Kidney epithelial cell (primary cell): ENCODE measurements at places on chromosomes 5 and 9. TPM values are rescaled to one million over a fixed set of nuclear protein-coding genes. Genes with fewer than 3 reads are reported as not detected.
A peak's percentile ranks its signal among the peaks of the same experiment; 100 is the strongest.

DNA sequence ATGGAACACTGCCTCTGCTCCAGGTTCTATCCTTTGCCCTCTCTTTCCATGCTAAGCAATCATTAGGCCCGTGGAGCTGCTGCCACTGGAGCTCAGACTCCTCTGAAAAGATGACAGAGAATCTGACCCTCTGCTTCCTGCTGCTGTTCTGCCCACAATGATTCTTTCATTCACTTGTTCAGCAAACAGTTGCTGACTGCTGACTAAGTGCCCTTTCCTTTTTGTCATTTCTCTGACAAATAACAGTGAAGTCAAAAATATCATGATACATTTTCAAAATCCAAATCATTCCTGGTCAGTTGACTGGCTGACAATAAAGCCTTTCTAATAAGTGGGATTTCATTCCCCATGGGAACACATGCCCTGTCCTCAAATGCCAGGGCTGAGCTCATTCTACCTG is 110.1 kb downstream of the SIL1 start:
- DNase-seq = no peak

DNA sequence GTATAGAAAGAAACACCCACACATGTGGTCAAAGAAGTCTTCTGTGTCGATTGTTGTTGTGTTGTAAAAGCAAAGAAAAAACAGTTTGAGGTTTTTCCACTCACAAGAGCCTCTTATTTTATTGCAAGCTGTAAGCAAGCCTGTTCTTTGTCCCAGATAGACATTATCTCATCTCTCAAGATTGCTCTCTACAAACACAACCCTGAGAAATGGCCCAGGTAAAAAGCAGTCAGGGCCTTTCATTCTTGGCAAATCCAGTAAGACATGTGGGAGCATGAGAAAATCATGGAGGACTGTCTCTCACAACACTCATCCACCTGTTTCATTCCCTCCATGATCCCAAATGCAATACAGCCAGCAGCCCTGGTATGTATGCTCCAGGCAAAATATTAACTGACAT is 286.6 kb upstream of the POU5F2 start:
- DNase-seq = peak; percentile 19

DNA sequence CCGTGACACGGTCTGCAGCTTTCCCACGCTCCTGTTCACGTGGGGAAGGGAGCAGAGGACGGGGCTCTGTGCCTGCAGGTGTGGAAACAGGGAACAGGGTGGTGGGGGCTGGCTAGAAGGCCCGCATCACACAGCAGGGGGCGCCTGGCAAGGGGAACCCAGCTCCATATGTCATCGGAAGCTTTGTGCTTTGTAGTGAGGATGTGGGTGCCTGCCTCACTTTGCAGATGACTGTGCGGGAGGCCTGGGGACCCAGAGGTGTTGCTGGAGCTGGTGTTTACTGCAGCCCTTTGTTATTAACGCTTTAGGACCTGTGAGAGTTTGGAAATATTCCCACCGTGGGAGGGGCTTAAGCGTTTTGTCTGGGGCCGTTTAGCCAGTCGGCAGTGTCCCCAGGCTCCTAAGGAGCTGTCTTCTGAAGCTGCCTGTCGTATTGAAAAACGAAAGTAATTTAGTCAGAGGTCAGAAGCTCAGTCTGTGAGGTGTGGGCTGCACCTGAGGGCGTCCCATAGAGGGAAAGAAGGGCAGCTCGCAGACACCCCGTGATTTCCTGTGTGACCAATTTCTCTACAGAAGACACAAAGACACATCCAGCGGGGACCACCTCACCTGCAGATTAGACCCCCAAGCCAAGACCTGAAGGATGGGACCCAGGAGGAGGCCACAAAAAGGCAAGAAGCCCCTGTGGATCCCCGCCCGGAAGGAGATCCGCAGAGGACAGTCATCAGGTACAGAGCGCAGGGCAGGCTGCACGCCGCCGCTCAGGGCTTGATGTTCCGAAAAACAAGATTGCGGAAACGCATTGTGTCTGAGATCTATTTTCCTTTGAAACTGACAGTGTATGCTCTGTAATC is 9.1 kb downstream of the MAN1B1 start:
- DNase-seq = no peak

DNA sequence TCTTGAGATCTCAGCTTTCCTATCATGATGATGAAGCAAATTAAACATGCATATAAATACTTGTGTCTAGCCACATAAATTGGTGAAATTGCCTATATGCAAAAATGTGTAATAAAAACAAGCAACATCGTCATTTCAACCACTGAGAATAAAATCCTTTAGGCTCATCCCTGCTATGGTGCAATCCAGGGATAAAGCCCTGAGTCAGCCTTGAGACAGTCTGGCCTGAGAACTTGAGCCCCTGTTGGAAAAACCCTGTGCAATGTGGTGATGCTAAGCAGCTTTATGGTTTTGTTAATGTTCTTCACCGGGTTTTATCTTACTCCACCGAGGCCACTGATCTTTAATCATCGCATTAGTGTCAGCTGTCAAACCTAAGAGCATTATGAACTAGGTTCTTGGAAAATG is 170.5 kb downstream of the DCP2 start:
- no peak for DNase-seq

- no peak for DNase-seq
Observed at GRCh38 chr5:157817387-157817702, 41.6 kb downstream of the CLINT1 start.

DNA sequence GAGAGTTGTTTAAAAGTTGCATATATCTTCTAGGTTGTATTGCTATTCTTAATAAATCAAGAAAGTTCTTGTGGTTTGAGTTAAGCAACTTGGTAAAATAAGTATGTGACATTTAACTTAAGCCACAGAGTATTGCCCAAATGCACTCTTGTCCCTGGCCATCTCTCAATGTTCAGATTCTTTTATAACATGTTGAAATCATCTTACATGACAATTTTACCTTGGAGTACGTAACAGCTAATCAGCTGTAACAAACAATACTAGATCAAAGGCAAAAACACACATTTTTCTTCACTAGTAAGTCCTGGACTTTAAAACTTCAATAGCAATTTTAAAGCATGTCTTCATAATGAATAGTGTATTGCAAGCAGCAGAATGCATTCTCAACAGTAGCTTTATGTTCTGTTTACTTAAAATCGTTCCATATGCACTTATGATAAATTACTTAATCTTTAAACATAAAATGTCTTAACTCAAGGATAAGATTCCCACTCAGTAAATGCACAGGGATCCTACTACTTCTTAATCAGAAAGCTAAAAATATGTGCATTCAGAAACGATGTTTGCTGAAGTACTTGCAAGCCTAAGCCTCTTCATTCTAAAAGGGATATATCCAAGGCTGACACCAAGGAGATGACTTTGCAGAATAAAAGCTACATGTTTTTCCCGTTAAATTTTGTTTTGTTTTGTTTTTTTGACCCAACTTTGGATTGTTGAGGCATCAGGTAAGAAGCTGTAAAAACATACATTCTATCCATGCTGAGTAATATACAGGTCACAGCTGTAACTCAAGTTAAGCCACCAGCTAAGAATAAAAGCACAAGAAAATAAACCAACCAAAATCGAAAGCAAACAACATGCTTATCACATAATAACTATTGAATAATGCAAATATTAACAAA is 86.1 kb upstream of the NFIB start:
- no peak for DNase-seq

GRCh38 chr9:96169484-96169883 is 132.5 kb downstream of the HSD17B3 start:
- peak; percentile 21 for DNase-seq

DNA sequence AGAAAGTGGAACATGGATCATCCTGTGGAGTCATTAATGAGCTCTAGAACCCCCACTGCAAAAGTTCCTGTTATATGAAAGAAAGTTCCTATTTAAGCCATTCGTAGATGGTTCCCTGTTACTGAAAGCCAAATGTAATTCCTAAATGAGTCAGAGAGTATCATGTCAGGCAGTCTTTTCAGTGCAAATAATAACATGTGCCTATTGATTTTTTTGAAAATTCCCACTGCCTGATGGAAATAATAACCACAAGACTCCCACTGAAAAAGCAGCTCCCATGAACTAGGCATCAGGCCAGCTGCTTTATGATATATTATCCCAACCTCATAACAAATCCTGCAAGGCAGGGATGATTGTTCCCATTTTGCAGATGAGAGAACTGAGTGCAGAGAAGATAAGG is 217.2 kb downstream of the DAB2IP start:
- no peak for DNase-seq

GRCh38 chr5:1815881-1816292 is 14.7 kb downstream of the NDUFS6 start:
- DNase-seq = no peak

TENT4A gene
- total RNA-seq = 11.5 and 12.0 TPM in 2 replicates

IFNA13 gene
- total RNA-seq = not detected in 2 replicates

HSD17B3 gene
- not detected in 2 replicates for total RNA-seq

IFNK gene
- total RNA-seq = not detected in 2 replicates
